ENCODE measurements at places on chromosomes 2 and 18. TPM values are rescaled to one million over a fixed set of nuclear protein-coding genes. Genes with fewer than 3 reads are reported as not detected.

Gene TANC1
- 51.8 TPM for total RNA-seq

GRCh38 chr18:78789850-78790249 is 189.8 kb upstream of the SALL3 start:
- DNase-seq: no peak

- no peak for DNase-seq
Measured at GRCh38 chr2:170819680-170820664, 3.3 kb downstream of the GAD1 start.

GRCh38 chr2:8996006-8996405 is 7.5 kb downstream of the MBOAT2 start:
- no peak for DNase-seq
